PC-3 (cell line): ENCODE measurements at places on chromosomes 1 and 21. TPM values are rescaled to one million over a fixed set of nuclear protein-coding genes. Genes with fewer than 3 reads are reported as not detected.
A peak's percentile ranks its signal among the peaks of the same experiment; 100 is the strongest.

GRCh38 chr1:178243119-178243518 is 149.2 kb downstream of the RASAL2 start:
- no peak for DNase-seq

- DNase-seq = no peak
Observed at GRCh38 chr1:193417945-193418744, 231.7 kb upstream of the B3GALT2 start.

DNA sequence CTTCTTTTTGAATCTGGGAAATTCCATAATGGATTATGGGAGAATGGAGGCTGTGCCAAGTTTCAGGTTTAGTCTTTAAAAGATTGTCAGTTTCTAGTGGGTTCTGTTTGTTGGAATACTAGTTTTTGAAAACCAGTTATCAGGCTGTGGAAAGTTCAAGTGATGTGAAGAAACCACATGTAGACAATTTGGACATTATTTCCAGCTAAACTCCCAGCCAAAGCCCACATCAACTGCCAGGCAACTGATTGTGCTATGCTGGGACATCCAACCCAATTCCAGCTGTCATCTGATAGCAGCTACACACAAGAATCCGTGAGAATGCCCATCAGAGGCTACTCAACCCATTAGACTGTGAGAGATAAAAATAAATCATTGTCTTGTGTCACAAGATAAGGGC is 546.1 kb upstream of the ADAMTS5 start:
- no peak for DNase-seq

DNA sequence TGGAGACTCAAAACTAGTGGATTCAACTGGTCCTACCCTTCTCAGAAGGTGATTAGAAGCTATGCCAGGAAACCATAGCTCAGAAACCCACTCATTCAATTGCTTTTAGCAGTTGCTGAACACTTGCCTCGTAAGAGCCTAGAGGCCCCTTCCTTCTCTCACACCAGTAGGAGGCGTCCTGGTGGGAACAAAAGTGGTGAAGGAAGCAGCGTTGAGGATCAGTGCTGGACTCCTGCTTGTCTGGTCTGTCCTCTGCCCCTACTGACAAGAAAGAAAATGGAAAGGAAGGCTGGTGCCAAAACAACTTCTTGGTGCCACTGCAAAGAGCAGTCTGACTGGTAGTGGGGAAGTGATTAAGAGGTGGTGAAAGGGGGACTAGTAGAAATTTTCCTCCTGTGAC is 269.7 kb downstream of the LMO4 start:
- peak; percentile 13 for DNase-seq

DNA sequence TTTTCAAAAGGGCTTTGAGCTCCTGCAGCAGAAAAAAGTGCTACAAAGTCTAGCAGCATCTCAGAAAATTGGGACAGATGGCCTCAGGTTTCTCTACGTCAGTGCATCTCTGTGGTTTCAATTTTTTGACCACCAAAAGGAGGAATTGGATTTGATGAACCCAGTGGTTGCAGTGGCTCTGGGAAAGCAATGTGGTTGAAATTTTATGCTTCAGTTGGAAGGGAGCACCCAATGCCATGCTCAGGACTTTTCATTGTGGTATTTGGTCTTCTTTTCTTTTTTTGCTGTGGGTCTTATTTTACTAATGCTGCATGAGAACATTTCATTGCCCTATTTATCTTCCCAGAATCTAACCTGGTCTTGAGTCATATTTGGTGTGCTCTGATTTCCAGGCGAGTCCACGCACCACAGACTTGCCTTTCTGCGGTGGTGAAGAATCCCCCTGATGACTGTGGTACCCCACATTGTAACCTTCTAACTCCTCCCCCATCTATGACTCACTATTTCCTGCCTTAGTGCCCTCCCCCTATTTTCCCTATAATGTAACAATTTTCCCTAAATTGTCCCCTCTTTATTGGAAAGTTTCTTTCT is 56.7 kb downstream of the S1PR1 start:
- DNase-seq = peak; percentile 64

CC2D1B gene
- total RNA-seq = 26.0 and 26.8 TPM in 2 replicates

- DNase-seq = no peak
Observed at GRCh38 chr1:25718732-25719131, 81.3 kb upstream of the SELENON start.

CFHR4 gene
- not detected in 2 replicates for total RNA-seq

DNA sequence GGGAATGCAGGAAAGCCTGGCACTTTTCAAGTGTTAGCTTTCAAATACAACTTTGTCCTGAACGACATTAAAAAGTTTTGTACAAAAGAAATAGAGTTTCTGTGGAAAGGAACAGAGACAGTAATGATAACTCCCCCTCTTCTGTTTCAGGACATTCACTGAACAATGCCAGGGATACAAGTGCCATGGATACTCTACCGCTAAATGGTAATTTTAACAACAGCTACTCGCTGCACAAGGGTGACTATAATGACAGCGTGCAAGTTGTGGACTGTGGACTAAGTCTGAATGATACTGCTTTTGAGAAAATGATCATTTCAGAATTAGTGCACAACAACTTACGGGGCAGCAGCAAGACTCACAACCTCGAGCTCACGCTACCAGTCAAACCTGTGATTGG is 189.5 kb downstream of the ADGRL2 start:
- no peak for DNase-seq

SYDE2 gene
- total RNA-seq = 4.4 and 6.8 TPM in 2 replicates

DNA sequence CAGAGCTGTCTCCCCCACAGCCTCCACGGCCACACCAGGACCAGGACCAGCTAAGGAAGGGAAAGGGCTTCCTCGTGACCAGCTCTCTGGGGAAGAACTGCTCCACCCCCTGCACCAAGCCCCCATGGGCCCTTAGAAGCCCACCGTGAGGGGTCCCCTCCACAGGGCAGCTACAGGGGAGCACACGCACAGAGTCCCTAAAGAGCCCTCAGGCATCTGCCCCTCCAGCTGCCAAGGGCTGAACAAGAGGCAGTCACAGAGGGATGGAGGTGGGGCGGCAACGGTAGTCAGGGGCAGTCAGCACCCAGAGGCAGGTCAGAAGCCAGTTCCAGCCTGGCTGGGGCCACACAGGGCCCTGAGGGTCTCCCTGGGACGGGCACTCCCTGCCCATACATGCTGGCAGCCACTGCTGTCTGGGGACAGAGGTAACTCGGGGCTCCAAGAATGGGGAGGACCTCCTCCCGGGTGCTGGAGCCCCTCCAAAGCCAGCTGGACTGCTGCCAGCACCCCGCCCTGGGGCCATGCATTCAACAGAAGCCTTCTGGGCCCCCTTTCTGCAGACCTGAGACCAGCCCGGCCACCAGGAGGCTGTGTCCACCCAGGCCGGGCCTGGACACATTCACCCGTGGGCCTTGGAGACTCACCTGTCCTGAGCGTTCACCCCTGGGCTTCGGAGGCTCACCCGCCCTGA is 18.7 kb downstream of the SLC19A1 start:
- DNase-seq = no peak

NCF2 gene
- total RNA-seq = 26.1 and 31.3 TPM in 2 replicates

APP gene
- total RNA-seq = 266 and 329 TPM in 2 replicates

- no peak for DNase-seq
Observed at GRCh38 chr1:244945109-244945671, 80.8 kb upstream of the HNRNPU start.

- DNase-seq = peak; percentile 4
Observed at GRCh38 chr1:119783354-119784185, 14.9 kb upstream of the HMGCS2 start.

GRCh38 chr1:198520524-198521254 is 19.8 kb downstream of the ATP6V1G3 start:
- DNase-seq = no peak

ZNF684 gene
- 2.1 and 6.0 TPM in 2 replicates for total RNA-seq

- peak; percentile 75 for DNase-seq
Observed at GRCh38 chr1:32240140-32240951, 6.7 kb upstream of the FAM167B start.

GRCh38 chr1:200496937-200497336 is 87.1 kb upstream of the ZNF281 start:
- DNase-seq = no peak

- DNase-seq = peak; percentile 88
Observed at GRCh38 chr1:230772457-230773395, 25.5 kb downstream of the CAPN9 start.

DNA sequence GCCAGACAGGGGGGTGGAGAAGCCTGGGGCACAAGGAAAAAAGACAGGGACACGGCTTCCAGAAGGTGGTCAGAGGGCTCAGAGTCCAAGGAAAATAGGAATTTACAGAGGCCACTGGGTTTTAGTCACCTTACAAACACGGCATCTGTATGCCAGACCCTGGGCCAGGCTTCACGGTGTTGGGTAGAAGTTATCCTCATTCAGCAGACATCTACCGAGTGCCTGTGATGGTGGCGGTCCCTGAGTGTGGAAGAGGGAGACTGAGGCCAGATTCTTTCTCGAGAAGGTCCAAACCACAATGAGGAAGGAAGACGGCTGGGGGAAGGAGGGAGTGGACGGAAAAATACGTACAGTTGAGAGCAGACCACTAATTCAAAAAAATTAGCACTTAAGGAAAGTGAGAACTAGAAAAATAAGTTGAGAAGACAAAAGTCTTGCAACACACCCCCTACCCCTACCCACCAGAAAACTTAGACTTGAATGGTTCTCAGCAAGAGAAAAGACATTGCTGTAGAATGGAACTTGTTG is 864 bp upstream of the BTG2 start:
- no peak for DNase-seq

USH2A gene
- not detected in 2 replicates for total RNA-seq

DNA sequence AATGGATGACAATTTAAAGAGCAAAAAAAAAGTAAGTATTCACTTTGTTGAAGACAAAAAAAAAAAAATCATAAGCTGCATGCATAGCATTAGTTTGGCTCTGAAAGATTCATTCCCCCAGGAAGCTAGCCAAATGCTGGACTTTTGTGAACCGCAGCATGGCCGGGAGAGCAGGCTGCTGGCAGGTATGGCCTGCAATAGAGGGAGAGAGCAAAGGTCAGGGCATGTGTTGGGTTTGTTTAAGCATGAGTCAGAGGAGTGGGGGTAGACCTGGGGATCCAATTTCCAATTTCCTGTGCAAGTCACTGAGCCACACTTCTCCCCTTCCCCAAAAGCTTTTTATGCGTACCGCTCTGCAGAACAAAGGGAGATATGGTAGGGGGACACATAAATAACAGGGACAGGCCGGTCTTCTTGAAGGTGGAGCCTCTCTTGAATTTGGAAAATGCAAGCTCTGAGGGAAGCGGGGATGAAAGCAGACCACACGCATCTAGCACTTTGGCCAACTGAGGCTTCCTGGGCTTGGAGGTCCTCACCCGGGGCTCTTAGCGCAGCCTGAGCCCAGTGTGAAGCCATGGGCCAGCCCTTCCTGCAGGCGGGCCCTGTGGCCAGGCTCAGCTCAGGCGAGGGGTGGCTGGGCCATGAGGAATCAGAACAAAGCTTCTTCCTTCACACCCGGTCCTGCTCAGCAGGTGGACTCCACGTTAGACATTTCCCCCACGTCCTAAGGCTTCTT is 171.1 kb downstream of the TOMM20 start:
- DNase-seq = peak; percentile 86

- no peak for DNase-seq
Observed at GRCh38 chr1:19940486-19941205, 17.2 kb upstream of the PLA2G2E start.

- no peak for DNase-seq
Observed at GRCh38 chr1:213201380-213202155, 150.5 kb downstream of the RPS6KC1 start.

DNA sequence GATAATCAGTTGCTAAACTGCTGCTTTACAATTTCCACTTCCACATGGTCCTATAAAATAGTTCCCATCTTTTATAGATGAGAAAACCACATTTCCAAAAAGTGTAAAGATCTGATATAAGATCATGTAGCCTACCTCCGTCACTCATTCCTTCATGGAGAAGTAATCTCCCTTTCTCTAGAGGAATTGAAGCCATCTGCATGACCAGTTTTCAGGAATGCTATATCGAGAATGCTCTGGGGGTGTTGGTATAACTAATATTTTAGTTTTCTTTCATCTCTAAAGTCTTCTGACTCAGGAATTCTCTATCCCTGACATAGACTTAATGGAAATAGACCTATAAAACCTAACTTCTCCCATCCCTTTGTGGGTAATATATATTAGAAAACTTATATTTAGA is 173.0 kb upstream of the UBE2U start:
- DNase-seq = no peak

DNA sequence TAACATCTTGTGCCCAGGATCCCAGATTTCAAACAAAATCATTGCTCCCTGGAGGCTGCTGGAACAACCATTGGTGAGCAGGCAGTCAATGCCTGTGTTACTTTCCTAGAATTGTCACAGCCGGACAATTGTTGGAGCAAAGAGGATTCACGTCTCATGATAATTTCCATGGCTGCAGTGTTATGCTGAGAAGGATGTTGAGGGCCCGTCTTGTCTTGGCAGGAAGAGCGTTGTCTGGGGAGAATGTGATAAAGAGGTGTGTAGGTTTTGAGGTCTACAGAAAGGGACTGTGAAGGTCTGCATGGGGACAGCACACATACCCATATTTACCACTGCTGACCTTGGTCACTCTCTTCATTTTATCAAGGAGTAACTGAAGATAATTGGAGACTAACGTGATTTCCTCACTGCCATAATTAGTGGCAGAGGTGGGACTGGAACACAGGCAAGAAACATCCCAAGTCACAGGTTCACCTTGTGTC is 6.3 kb downstream of the MECR start:
- DNase-seq = no peak

GRCh38 chr1:241356187-241356518 is 852 bp downstream of the RGS7 start:
- no peak for DNase-seq

DNA sequence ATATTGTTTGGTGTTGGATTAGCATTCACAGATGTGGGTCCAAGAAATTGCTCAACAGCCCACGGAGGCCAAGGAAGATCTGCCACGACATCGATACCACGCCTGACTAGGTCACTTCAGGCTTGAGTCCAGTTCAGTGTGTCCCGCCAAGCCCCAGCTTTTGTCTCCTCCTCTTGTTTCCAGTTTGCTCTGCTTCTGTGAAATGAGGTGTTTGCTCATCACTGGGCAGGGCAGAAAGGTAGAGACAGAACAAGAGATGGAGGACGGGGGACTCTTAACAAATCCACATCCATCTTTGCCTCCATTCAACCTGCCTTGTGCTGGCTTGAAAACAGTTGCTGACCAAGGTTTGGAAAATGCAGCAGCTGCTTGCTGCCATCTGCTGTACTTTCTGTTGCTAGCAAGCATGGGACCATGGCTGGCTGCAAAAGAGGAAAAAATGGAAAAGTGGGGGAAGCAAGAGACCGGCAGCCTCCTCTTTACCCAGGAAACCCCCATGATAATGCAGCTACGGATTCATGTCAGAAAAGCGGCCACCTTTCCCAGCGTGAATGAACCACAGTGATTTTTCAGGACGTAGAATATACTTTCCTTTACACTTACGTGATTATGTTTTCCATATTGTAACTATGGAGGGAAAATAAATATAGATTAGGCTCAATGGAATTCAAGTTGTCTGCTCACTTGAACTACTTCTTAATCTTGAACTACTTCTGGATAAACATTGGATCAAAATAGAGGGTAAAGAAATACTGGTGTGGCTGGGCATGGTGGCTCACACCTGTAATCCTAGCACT is 80.2 kb upstream of the GREM2 start:
- DNase-seq = peak; percentile 78

HSF2BP gene
- total RNA-seq = 1.2 and 2.4 TPM in 2 replicates

PM20D1 gene
- total RNA-seq = not detected in 2 replicates

FALEC gene
- total RNA-seq = 0.73 TPM in 1 of 2 replicates, not detected in the other

NCAM2 gene
- total RNA-seq = 0.12 and 2.4 TPM in 2 replicates

S100A9 gene
- 482 and 559 TPM in 2 replicates for total RNA-seq

SLC16A4 gene
- 0.22 and 0.29 TPM in 2 replicates for total RNA-seq
